Karpas-422 (cell line): ENCODE measurements at places on chromosomes 4 and X. TPM values are rescaled to one million over a fixed set of nuclear protein-coding genes. Genes with fewer than 3 reads are reported as not detected.

The SHROOM2 gene
- total RNA-seq = 0.11 and 0.15 TPM in 2 replicates

GRCh38 chr4:176791591-176792325 is 964 bp downstream of the VEGFC start:
- no peak for DNase-seq

DNA sequence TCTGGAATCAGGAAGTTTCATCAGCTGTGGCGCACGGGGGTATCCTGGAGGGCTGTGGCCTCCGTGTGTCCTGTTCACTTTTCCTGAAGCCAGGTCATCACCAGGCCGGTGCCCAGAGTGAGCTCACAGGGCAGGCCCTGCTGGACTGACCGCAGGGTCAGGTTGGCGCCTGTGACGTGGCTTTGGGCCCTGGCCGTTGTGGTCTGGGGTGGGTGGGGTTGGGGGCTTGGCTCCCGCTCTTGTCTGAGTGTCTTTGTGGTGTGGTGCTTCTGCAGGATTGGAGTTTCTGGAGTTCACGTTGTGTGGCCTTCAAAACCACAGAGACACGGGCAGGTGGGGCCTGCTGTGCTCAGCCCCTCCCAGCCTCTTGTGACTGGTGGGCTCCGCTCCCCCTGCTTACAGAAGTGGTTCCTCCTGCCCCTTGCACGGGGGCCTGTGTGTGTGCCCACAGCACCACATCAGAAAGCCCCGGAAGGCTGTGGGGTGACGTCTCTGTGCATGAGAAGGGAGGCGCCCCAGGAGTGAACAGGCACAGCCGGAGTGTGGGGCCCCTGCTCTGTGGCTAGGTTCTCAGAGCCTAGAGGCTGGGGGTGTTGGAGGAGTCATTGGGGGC is 9.5 kb downstream of the RGS12 start:
- DNase-seq = no peak

DNA sequence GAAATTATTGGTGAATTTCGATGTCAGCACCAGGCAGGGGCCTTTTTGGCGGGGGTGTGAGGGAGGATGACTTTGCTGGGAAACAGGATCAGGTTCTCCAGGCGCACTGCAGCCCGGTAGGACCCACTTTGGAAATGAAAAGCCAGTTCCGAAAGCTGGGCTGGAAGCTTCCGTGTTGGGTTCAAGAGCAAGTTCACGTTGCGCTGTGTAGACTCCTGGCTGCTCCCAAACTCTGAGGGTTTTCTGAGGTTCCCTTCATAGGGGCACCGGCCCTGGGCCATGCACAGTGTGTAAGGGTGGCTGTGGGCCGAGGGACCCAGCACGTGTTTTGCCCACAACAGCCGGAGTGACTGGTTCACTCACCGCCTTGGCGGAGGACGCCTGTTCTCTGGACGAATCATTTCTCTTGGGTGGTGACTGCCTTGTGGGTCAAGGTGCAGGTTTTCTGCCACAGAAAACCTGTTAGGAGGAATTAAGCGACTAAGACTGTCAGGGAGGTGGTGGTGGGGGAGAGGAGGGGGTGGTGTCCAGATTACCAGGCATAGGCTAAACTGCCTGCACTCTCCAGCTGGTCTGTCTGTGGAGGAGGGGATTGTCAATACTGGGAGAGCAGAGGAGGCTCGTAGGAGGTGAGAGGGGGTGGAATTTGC is 8.0 kb downstream of the SHOX start:
- no peak for DNase-seq

GRCh38 chrX:103730796-103731493 is 20.2 kb downstream of the TMEM31 start:
- no peak for DNase-seq

DNA sequence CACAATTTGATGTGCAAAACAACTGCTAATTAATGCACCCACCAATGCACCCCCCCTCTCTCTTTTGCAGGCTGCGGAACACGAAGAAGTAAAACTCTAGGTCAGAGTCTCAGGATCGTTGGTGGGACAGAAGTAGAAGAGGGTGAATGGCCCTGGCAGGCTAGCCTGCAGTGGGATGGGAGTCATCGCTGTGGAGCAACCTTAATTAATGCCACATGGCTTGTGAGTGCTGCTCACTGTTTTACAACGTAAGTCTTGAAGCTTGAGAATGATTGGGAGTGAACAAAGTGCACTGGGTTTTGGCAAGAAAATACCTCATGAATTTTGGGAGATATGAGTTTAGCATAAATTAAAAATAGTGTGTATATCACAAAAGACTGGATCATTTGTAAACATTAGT is 28.9 kb downstream of the TMPRSS11E start:
- no peak for DNase-seq
